ENCODE measurements at places on chromosomes 7 and 10.

- DNase-seq, result no peak
Observed at GRCh38 chr7:129767120-129768015, 155.8 kb downstream of the NRF1 start.

GRCh38 chr7:70325509-70326101, 727.3 kb downstream of the AUTS2 start:
- DNase-seq, result no peak

DNA sequence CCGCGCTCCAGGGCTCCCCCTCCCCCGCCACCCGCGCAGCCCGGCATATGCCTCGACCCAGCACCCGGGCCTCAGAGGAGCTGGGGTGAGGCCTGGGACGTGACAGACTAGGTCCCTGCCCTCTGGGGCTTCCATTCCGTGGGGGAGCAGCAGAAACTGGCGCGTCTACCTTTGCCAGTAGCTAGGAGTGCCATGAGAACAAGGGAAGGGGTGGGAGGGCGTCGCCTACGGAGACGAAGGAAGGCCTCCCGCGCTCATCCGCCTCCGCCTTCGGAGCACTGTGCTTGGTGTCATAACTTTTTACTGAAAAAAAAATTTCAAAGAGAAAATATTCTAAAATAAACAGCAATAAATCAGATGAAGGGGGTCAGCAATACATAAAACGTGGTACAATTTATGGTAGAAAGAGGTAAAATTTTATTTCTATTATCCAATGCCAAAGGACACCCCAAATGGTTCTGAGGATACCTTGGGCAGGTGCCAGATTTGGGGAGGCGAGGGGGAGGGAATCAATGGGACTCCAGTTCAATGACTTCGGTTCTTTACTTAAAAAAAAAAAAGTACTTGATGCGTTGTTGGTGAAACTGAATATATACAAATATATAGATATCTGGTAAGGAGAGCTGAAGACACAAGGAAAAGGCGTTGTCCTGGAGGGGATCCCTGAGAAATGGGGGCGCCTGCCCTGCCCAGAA, 35.1 kb upstream of the GRID1 start:
- no peak for DNase-seq

DNA sequence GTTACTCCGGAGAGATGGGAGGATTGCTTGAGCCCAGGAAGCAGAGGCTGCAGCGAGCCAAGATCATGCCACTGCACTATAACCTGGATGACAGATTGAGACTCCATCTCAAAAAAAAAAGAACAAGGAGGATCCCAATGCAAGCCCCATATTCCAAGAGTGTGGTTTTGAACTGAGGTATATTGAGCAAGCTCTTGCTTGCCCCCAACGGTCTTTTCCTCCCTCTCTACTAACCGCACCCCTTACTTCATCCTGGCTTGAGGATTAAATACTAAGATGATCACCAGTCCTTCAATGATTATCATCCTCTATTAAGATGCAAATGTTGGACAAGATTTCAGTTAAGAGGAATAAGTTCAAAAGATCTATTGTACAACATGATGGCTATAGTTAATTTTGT, 12.5 kb upstream of the SRGN start:
- no peak for DNase-seq

DNA sequence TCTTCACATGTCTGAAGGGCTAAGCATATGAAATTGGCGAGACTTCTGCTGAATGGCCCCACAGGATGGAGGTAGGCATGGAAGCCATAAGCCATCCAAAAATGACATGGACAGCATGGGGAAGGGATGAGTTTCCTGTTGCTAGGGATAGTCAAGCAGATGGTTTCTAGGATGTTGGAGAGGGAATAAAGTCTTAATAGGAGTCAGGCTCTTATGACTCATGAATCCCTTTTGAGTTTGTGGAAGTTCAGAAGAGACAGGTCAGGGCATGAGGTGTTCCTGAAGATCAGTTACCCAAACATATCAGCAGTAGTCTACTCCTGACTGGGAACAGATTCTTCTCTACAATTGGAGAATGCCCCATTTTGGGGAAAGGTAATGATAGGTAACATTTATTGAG, 243.9 kb downstream of the REEP3 start:
- DNase-seq, result no peak

- DNase-seq, result no peak
Observed at GRCh38 chr10:86936661-86937501, 20.5 kb downstream of the MMRN2 start.

DNA sequence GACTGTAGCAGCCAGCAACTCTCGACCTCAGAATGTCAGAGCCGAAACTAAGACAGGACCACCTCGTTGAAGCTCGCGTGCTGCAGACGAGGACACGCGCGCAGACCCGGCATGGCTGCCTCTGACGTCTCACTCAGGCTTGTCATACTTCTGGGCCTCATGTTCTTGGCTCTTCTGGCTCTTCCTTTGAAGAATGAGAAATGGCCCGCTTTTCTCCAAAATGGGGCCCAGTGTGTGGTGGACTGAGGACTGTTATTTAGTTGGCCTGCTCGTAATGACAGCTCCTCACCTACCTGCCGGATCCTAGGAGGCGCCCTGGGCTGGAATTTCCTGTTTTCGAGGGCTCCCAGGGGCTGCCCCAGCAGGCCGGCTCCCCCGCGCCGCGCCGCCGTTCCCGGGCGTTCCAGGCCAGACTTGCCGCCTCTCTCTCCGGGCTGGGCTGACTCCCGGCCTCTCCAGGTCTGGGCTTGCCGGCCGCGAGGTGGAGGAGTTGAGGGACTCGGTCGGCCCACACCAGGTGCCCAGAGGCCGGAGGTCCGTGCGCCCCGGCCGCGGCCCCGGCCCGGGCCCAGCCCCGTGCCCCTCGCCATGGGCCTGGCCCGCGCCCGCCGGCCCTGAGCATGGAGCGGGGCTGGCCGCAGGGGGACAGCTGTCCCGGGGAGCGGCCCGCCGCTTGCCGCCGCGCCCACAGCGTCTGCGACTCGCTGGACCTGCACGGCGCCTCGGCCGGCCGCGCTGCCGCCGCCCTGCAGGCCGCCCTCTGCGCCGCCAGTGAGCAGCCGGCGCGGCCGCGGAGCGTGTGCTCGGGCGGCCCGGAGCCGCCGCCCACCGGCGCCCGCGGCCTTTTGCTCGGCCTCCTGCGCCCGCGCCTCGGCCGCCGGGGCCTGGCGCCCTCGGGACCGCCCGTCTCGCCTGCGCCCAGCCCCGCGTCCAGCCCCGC, 28.1 kb downstream of the AGAP3 start:
- no peak for DNase-seq

GRCh38 chr10:69018613-69019012, 30.0 kb downstream of the KIFBP start:
- no peak for DNase-seq

DNA sequence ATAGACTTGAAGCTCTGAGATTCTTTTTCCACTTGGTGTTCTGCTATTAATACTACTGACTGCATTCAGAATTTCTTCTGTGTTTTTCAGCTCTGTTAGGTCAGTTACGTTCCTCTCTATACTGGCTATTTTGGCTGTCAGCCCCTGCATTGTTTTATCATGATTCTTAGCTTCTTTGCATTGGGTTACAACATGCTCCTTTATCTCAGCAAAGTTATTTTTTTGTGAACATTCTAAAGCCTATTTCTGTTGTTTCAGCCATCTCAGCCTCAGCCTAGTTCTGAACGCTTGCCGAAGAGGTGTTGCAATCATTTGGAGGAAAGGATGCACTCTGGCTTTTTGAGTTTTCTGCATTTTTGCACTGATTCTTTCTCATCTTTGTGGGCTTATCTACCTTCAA, 201.5 kb upstream of the GNAI1 start:
- no peak for DNase-seq

DNA sequence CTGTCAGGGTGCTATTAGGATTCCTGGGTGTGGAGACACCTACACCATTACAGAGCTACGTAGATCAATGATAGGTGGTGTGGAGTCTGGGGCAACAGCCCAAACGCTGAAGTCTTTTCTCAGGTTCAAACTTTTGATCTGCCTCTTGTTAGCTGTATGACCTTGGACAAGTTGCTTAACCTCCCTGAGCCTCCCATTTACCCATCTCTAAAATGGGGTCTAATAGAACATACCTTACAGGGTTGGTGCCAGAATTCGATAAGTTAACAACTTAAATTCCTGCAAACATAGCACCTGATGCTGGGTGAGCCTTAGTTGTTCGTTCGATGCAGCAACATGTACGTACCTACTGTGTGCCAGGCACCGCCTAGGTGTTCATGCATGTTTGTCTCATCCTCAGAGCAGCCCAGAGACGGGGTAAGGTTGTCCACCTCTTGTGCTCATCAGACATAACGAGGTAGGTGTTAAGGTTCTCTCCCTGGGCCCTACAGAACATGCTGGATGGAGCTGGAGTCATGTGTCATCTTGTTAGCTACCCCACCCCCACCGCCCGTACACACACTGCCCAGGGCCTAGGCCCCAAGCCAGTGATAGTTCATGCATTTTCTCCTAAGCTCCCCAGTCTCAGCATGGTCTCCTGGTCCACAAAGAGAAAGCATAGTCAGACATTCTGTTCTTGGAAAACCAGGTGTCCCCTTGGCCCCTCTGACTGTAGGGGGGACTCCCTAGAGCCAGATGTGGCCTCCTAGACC, 41.0 kb upstream of the SLC29A3 start:
- DNase-seq, result no peak

- no peak for DNase-seq
Observed at GRCh38 chr7:148230296-148230695, 360.3 kb upstream of the C7orf33 start.

DNA sequence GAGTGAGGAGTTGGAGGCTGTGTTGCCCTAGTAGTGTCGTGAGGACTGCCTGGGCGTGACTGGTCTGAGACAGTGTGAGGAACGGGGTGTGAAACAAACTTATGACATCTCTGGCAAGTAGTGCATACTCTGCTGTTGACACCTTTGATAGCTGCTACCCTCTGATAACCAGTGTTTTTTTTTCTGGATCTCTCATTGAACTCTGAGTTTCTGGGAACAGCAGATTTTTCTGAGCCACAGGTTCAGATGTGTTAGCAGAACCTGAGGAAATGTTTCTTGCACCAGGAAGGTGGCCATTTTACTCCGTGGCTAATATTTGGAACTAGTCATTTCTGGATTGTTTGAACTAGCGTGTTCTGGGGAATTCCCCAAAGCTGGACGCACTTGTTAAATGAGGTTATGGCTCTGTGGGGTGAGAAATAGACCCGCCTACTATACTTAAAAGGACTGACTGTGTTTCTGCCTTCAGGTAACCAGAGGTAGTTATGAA, 52.9 kb downstream of the AUTS2 start:
- peak; percentile 75 for DNase-seq

GRCh38 chr10:78319841-78320240, 286.2 kb downstream of the RPS24 start:
- no peak for DNase-seq

DNA sequence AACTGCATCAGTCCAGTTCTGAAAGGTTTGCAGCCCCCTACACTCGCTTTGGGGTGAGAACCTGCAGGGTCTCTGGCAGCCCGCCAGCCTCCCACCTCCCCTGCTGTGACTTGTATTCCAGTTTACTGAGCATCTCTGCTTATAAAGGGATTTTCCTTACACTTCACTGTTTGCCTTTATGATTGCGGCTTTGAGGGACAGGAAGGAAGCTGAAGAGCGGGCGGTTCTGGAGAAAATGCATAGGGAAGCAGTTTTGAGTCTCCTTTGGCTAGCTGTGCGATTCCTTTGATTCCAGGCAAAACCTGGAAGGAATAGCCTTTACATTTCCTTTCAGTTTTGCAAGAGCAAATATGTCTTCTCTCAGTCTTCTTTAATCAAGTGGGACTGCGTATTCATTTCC, 65.0 kb upstream of the TRIM8 start:
- no peak for DNase-seq

GRCh38 chr10:58885686-58886345, 290.6 kb upstream of the PHYHIPL start:
- no peak for DNase-seq

DNA sequence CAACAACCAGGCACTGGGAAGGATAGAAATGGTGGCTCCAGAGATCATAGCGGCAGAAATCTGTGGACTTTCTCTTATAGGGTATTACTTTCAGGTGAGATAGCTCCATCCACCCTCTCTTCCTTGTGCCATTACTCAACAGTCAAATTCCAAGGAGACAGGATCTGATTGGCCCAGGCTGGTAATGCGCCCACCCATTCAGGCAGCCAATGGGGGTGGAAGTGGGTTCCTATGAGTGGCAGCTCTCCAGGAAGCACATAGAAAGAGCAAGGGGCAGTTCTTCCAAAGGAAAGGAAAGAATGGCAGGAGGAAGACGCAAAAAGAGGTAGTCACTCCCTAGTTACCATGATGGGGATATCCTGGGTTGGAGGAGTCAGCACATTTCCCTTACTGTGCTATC, 94.4 kb downstream of the STRA8 start:
- DNase-seq, result no peak

DNA sequence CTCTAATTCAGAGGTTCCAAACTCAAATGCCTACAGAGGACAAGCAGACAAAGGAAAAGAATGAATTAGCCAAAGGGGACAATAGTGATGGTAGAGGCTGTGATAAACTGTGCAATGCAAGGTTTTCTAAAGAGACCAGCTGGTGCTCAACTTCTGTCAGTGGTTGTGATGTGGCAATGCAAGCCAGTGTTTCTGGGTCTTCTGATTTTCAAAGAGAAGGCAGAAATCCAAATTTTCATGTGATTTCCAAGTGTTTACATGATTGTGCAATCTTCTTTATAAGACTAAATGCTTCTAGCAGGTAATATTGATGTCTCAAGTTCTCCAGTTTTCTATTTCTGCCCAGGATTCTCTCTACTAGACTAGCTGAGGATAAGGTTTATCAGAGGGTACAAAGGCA, 135.9 kb downstream of the PCDH15 start:
- no peak for DNase-seq

DNA sequence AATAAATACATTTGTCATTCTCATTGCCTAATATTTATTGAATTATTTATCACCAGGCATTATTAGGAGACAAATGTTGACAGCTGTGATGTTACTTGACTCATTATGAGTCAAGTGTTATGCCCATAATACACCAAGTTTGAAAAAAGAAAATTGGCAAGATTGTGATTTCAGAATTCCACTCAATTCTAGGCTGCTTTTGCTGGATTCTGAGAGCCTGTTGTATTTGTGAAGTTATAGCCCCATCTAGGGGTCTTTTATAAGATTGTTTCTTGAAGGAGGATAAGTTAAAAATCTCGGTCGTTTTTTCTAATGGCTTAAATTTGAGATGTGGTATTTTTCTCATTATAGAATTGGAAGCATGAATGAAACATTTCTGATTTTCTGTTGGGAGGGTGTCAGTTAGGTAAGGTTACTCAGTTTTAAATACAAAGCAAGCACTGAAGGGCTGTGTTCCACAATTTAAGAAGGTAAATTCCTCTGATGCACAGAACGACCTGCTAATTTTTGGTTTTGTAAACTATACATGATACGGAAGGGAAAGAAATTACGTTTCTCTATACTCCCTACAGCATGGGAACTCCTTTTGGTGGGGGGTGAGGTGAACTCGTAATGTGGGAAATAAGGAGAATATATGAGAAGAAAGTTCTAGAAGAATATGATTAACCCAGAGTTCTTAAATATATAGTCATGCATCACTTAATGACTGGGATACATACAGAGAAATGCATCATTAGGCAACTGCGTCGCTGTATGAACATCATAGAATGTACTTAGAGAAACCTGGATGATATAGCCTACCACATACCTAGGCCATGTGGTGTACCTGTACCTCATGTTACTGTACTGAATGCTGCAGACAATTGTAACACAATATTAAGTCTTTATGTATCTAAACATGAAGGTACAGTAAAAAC, 2.6 kb downstream of the STK31 start:
- DNase-seq, result peak; percentile 3

GRCh38 chr10:92972066-92972870, 88.3 kb upstream of the CYP26C1 start:
- DNase-seq, result no peak

GRCh38 chr10:71743089-71743838, 23.7 kb upstream of the C10orf105 start:
- DNase-seq, result no peak

Data from GM12878 (cell line).